ENCODE measurements at places on chromosomes 1 and 21.

DNA sequence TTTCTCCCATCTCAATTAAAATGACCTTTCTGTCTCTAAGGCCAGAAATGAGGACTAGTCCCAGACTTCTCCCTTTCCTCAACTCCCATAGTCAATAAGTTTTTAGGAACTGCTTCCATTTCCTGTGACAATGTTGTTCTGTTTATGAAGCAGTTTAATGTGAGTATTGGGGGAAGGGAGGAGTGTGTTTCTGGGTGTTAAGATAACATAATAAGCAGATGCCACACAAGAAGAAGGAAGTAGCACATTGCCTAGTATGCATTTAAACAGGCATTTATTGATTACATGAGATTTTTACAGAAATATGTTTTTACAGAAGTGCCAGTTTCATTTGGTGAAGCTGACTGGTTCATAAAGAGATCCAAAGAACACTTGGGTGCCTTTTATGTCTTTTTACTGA, 65.6 kb upstream of the TNR start:
- no peak for DNase-seq

GRCh38 chr1:155219592-155220031, 11.1 kb downstream of the MTX1 start:
- peak; percentile 78 for DNase-seq

- peak; percentile 65 for DNase-seq
Observed at GRCh38 chr1:4549930-4550329, 104.5 kb upstream of the AJAP1 start.

GRCh38 chr21:27519361-27519760, 552.5 kb upstream of the ADAMTS5 start:
- DNase-seq, result peak; percentile 59

- peak; percentile 16 for DNase-seq
Observed at GRCh38 chr1:204599098-204599497, 82.9 kb downstream of the MDM4 start.

GRCh38 chr1:211135342-211135950, 1.5 kb upstream of the KCNH1 start:
- peak; percentile 80 for DNase-seq

DNA sequence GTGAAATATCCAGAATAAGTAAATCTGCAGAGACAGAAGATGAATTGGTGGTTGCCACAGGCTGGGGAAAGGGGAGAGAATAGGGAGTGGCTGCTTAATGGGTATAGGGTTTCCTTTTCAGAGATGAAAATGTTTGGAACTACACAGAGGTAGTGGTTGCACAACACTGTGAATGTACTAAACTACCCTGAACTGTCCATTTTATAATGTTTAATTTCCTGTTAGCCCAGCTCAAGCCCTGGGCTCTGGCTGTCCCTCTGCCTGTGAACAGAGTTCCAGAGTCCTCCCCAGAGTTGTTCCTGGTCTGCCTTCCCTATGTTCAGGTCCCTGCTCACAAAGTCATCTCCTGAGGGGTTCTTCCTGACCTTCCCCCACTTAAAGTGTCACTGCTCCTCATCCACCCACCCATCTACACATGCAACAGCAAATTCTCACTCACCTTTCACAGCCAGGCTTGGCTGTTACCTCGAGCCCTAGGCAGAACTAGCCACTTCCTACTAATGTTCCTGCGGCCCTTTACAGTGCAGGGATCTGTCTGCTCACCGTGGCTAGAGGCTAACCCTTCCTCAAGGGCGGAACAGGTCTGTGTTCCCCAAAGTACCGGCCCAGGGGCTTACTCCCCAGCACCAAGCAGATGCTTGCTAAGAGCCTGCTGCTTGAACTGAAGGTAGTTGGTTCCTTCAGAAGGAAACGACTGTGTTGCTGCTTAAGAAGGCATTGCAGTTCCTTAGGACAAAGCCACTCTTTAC, 22.4 kb downstream of the DHCR24 start:
- DNase-seq, result no peak

DNA sequence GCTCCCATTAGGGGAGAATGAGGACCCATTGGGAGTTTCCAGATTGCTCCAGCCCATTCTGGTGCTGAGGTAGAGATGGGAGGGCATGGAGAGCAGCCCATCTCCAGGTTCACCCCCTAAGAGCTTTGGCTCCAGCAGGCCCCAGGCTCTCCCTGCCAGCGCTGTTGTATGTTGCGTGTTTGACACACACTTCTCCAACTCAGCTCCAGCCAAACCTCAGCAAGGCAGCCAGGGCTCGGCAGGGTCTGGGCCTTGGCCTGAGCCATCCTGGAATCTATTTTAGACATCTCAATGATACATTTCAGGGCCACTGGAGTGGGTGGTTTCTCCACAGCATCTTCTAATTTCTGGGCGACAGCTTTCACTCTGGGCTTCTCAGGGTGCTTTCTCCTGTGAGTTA, 117.0 kb downstream of the NAV1 start:
- no peak for DNase-seq

DNA sequence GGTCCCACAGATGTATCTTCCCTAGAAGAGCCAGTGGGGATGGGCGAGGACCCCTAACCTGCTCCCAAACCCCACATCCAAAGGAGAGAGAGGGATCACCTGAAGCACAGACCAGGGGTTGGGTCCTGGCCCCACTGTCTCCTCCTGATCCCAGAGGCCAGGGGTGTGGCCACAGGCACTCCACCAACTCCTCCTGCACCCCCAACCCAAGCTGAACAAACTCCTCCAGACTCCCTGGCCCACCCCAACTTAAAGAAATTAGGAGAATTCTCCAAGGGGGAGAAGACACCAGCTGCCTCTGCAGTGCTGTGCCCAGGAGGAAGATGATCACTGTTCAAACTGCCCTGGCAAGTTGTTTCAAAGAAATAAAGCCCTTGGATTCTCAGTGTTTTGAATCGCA, 4.5 kb upstream of the PRAMEF12 start:
- DNase-seq, result no peak

DNA sequence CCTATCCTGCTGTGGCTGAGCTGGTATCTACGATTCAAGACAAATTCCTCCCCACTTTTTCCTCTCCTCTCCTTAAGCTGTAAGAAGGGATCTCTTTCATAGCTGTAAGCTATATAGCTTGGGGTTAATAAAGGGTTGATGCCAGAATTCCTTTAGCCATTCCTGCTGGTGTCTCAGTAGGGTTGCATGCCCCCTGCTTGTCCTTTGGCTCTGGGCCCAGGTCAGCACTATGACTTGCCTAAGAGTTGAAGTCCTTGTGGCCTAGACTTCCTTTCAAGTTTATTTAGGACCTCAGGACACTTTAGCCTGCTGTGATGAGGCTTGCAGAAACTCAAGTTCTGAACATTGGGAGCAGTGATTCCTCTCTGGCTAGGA, 270.0 kb downstream of the AMY1C start:
- DNase-seq, result no peak

GRCh38 chr21:22154579-22155274, 1156.5 kb downstream of the NCAM2 start:
- no peak for DNase-seq

GRCh38 chr1:202221911-202222909, 28.6 kb downstream of the LGR6 start:
- DNase-seq, result peak; percentile 50

DNA sequence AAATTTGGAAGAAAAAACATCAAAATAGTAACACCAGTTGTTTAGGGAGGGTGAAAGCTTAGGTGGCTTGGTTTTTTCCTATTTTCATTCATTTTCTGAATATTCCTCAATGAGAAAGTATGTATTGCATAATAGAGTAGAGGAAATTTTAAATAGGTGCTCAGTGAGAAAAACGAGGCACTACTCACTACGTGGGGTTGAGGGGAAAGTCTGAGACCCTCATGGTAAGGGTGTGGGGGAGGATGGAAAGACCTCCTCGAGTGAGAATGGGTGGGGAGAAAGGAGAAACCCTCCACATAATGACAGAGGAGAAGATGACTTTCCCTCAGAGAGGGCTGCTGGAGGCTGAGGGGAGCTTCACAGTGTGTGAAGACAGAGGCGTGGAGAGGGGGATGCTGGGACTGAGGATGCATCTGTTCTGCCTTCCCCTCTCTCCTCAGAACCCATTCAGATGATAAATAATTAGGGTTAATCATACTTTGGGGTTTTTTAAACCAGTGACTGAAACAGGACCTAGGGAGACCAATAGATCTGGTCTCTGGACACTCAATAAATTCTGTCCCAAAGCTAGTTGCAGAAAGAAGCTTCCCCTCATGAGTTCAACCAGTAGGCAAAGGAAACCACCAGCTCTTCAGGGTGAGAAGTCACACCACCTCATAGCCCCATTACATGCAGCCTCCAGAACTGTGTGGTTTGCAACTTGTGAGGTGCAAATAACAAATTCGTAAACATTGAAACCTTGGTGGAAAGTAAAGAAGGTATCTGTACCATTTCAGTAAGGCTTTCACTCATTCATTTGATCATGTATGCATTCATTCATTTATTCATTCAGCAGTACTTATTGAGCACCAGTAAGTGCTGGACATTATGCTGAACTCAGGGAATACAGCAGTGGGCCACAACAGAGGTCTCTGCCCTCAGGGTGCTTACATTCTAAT, 17.1 kb downstream of the SLAMF7 start:
- no peak for DNase-seq

- no peak for DNase-seq
Observed at GRCh38 chr21:44749759-44750674, 38.6 kb upstream of the TSPEAR start.

GRCh38 chr1:232905331-232906034, 44.9 kb upstream of the NTPCR start:
- DNase-seq, result no peak

- no peak for DNase-seq
Observed at GRCh38 chr1:8878448-8878697, at the start of gene ENO1. TSS of gene ENO1 (minus strand) at chr1:8878686. CDS start at chr1:8874908, 3,778 bp downstream.

- no peak for DNase-seq
Observed at GRCh38 chr1:211701733-211702132, 26.3 kb upstream of the NEK2 start.

- no peak for DNase-seq
Observed at GRCh38 chr21:31298618-31299269, 45.3 kb downstream of the TIAM1 start.

GRCh38 chr1:115782571-115783281, 14.2 kb upstream of the CASQ2 start:
- DNase-seq, result no peak

GRCh38 chr1:63829349-63830327, 55.8 kb downstream of the ROR1 start:
- DNase-seq, result no peak

GRCh38 chr1:172136925-172137324, 283.6 kb upstream of the C1orf105 start:
- no peak for DNase-seq

- peak; percentile 61 for DNase-seq
Observed at GRCh38 chr1:198929961-198930599, 291.2 kb downstream of the PTPRC start.

- DNase-seq, result no peak
Observed at GRCh38 chr1:209439828-209440227, 143.7 kb upstream of the CAMK1G start.

GRCh38 chr1:160107512-160107911, 8.0 kb upstream of the ATP1A2 start:
- no peak for DNase-seq

GRCh38 chr1:63960326-63960725, 186.5 kb downstream of the ROR1 start:
- no peak for DNase-seq

- DNase-seq, result no peak
Observed at GRCh38 chr1:221972276-221973235, 230.7 kb upstream of the DUSP10 start.

DNA sequence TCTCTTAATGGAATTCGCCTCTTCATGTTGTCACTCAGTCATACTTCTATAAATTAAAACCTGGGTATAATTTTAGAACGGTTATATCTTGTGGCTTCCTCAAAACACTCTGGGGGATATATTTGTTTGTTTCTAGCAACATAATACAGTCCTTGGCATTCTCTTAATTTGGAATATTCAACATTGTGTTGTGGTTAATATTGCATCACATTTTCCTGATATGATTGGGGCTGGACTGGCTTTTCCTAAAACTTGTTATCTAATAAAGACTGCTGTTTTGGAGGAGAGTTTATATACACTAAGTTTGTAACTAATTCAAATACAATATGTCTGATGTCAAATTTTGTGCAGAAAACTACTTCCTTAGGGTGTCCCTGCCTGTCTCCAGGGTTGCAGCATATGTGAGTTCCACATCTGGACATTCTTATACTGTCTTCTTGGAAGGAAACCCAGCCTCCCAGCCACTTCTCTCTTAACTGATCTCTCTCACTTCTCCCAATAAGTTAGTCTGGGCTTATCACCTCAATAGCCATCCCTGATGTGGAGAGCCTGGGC, 892.6 kb downstream of the MRPL39 start:
- DNase-seq, result no peak

- DNase-seq, result no peak
Observed at GRCh38 chr1:40973912-40974311, 5.6 kb upstream of the CTPS1 start.

DNA sequence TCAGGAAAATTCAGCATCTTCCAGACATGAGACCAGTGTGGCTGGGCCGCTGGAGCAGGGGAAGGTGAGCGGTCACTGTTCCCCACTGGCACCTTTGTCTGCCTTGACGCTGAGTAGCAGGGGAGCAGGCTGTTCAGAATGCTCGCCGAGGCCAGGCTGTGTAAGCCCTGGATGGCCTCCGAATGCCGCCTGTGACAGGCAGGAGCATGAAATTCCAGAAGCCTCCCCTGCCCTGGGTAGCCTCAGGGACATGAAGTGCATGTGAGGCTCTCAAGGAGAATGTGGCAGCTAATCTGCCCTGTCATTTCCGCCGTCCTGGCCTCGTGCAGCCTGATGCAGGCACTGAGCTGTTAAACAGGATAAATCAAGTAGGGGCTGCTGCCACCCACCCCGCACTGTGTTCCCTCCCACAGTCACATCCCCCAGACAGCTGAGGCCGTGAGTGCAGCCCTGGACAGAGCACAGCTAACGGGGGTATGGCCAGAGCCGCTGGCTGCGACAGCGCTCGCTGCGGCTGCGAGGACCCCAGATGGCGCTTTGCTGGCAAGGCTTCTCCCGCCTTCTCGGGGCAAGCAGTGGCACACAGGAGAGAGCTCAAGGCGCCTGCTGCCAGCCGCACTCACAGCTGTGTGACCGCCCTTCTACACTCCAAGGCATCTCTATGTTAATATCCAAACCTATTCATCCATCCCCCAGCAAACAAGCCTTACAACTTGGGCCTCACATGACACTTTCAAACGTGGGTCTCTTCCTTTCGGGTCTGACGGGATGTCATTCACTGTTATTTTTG, 105.0 kb upstream of the COL6A1 start:
- DNase-seq, result peak; percentile 93
